ENCODE measurements at places on chromosomes 3 and 15. TPM values are rescaled to one million over a fixed set of nuclear protein-coding genes. Genes with fewer than 3 reads are reported as not detected.

DNA sequence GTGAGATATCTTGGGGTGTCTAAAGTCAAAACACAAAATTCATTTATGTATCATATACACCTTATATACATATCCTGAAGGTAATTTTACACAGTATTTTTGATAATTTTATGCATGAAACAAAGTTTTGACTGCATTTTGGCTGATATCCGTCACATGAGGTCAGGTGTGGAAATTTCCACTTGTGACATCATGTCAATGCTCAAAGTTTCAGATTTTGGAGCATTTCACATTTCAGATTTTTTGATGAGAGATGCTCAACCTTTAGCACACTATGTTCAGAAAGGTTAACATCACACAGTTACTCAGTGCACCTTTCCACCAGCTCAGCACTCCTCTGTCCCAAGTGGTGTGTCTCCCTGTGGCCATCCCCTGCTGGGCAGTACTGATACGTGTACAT is 37.7 kb upstream of the CPB1 start:
- H3K4me1 ChIP-seq: no peaks in the 10 kb centered on the region
- DNase-seq: no peak
- H3K36me3 ChIP-seq: no peaks in the 10 kb centered on the region
- H3K4me3 ChIP-seq: no peak overlapping the region
- no peak overlapping the region for H3K27ac ChIP-seq

- H3K27me3 ChIP-seq: no peaks in the 10 kb centered on the region
- no peaks in the 10 kb centered on the region for H3K36me3 ChIP-seq
- no peaks in the 10 kb centered on the region for H3K4me1 ChIP-seq
- H3K27ac ChIP-seq: no peak overlapping the region
- DNase-seq: no peak
Observed at GRCh38 chr3:138471481-138471880, 37.1 kb downstream of the ESYT3 start.

- H3K27me3 ChIP-seq: no peaks in the 10 kb centered on the region
- no peak for DNase-seq
- no peak overlapping the region for H3K4me3 ChIP-seq
- H3K36me3 ChIP-seq: no peaks in the 10 kb centered on the region
- no peak overlapping the region for H3K27ac ChIP-seq
Observed at GRCh38 chr3:78642226-78643035, 1125.4 kb downstream of the ROBO1 start.

DNA sequence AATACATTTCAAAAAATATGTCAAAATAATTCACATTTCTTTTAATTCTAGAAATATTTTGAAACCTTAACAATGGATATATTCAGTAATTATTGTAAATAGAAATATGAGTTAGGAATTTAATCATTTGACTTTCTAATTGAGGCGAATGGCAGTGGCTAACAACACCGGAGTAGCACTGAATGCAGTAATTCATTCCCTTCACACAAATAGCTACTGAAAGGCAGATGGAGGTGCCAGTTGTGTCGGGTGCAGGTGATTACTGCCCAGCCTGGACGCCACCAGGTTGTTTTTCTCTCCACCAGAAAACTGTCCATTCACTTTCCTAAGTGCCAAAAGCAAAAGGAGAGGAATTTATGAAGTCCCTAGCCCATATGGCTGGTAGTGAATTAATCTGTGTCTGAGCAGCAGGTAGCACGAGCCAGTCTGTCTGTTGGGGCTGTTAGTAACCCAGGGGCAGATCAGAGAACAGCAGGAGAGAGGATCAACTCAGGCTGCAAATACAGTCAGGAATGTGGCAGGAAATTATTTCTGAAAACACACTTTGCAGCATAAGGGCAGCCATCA is 79.3 kb upstream of the GMNC start:
- H3K36me3 ChIP-seq: no peaks in the 10 kb centered on the region
- no peak overlapping the region for H3K27ac ChIP-seq
- DNase-seq: no peak
- no peak overlapping the region for H3K4me3 ChIP-seq
- H3K4me1 ChIP-seq: no peaks in the 10 kb centered on the region
- no peaks in the 10 kb centered on the region for H3K27me3 ChIP-seq

GRCh38 chr3:13005301-13005700 is 67.9 kb downstream of the IQSEC1 start:
- no peak overlapping the region for H3K4me3 ChIP-seq
- peaks cover 35% of the 10 kb centered on the region for H3K4me1 ChIP-seq
- no peaks in the 10 kb centered on the region for H3K27me3 ChIP-seq

GRCh38 chr3:133966954-133967353 is 62.8 kb downstream of the SLCO2A1 start:
- H3K4me1 ChIP-seq: no peaks in the 10 kb centered on the region
- no peaks in the 10 kb centered on the region for H3K36me3 ChIP-seq
- DNase-seq: no peak

DNA sequence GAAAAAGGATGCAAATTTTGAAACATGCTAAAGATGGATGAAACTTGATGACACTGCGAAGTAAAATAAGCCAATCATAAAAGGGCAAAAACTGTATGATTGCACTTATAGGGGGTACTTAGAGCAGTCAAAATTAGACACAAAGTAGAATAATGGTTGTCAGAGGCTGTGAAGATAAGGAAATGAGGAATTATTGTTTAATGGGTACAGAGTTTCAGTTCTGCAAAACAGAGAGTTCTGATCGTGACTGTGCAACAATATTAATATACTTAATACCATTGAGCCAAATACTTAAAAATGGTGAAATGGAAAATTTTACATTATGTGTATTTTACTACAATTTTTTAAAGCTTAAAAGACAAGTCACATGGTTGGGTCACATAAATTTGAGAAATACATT is 35.1 kb downstream of the UBE3A start:
- no peak overlapping the region for H3K27ac ChIP-seq
- no peak for DNase-seq
- H3K4me1 ChIP-seq: peaks cover 3% of the 10 kb centered on the region
- H3K36me3 ChIP-seq: no peaks in the 10 kb centered on the region
- H3K4me3 ChIP-seq: no peak overlapping the region

DNA sequence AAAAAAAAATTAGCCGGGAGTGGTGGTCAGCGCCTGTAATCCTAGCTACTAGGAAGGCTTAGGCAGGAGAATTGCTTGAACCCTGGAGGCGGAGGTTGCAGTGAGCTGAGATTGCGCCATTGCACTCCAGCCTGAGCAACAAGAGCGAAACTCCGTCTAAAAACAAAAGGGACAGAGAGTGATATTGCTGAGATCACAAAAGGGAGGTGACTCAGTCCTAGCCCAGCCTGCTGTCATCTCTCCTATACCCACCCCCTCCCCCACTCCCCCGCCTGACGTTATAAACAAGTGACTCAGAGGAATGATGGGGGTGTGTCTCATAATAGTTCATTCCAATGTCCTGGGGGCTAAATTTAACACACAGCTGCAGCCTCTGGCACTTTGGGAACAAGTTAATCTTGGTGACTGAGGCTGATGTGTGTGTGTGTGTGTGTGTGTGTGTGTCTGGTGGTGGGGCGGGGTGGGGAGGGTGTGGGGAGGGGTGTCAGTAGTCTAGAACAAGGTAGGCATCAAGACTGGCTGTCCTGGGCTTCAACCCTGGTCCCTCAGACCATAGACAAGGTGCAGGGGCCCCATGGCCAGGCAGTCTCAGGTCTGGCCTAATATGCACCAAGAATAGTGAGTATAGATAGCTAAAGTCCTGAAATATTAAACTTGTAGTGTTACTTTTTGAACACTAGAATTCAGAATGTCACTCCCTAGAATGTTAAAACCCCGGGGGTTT is 1.3 kb upstream of the KLHL40 start:
- peaks cover 4% of the 10 kb centered on the region for H3K4me1 ChIP-seq
- H3K36me3 ChIP-seq: no peaks in the 10 kb centered on the region
- DNase-seq: no peak
- no peaks in the 10 kb centered on the region for H3K27me3 ChIP-seq
- H3K27ac ChIP-seq: no peak overlapping the region

DNA sequence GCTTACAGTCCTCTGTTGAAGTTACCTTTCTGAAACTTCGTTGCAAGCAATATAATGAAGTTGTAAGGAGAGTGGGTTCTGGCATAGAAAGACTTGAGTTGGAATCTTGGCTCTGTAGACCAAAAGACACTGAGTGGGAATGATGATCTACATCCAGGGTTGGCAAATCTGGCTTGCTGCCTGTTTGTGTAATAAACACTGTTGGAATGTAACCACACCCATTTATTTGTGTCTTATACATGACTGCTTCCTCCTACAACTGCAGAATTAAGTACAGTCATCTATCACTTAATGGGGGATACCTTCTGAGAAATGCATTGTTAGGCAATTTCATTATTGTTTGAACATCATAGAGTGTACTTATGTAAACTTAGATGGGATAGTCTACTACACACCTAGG is 178.4 kb upstream of the SUCLG2 start:
- no peaks in the 10 kb centered on the region for H3K27me3 ChIP-seq
- no peak overlapping the region for H3K4me3 ChIP-seq
- no peaks in the 10 kb centered on the region for H3K36me3 ChIP-seq
- no peak for DNase-seq
- H3K27ac ChIP-seq: no peak overlapping the region

DNA sequence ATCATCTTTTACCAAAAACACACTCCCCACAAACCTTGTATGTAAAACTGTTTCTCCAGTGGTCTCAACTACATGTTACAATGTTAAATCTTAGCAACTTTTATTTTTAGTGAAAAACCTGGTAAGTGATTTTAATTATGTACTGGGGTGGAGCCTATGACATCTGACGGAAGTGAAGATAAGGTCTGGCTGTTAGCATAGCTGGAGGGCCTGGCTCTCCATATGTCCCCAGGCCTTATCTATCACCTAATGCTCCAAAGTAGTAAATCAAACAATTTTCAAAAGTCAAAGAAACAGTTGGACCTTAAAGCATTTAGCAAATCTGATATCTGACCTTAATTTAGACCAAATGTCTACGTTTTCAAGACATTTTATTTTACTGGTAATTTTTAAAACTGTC is 173.6 kb upstream of the SMAD3 start:
- DNase-seq: no peak
- H3K36me3 ChIP-seq: no peaks in the 10 kb centered on the region
- H3K4me1 ChIP-seq: no peaks in the 10 kb centered on the region
- H3K27me3 ChIP-seq: no peaks in the 10 kb centered on the region

- H3K36me3 ChIP-seq: no peaks in the 10 kb centered on the region
- no peak for DNase-seq
- no peaks in the 10 kb centered on the region for H3K4me1 ChIP-seq
- no peak overlapping the region for H3K4me3 ChIP-seq
- no peaks in the 10 kb centered on the region for H3K27me3 ChIP-seq
Observed at GRCh38 chr15:49900903-49901235, 218.2 kb downstream of the ATP8B4 start.

DNA sequence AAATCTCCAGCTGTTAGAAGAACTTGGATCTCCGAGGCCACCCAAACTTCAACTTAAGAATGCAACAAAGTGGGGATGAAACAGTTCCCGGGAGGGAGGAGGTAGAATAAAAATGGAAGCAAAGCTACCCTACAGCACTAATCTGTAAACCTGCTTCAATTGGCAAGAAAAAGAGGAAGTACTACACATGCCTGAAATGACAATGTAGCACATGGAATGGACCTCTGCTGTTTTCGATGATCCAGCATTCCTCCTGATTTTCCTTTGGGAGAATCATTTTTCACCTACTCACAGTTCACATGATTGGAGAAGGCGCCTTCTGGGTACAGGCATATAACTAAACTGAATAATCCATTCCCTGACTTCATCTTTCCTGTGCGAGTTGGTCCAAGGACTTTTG is 1081.5 kb downstream of the FHIT start:
- no peaks in the 10 kb centered on the region for H3K36me3 ChIP-seq
- H3K27ac ChIP-seq: no peak overlapping the region
- H3K4me3 ChIP-seq: no peak overlapping the region

GRCh38 chr3:188788621-188789081 is 383.1 kb upstream of the TPRG1 start:
- H3K36me3 ChIP-seq: no peaks in the 10 kb centered on the region
- H3K27ac ChIP-seq: no peak overlapping the region
- peaks cover 6% of the 10 kb centered on the region for H3K4me1 ChIP-seq
- H3K4me3 ChIP-seq: no peak overlapping the region
- H3K27me3 ChIP-seq: no peaks in the 10 kb centered on the region

- H3K36me3 ChIP-seq: no peaks in the 10 kb centered on the region
- no peak for DNase-seq
- no peak overlapping the region for H3K4me3 ChIP-seq
- H3K4me1 ChIP-seq: no peaks in the 10 kb centered on the region
Observed at GRCh38 chr15:34719695-34720094, 35.1 kb downstream of the GJD2 start.

GRCh38 chr3:31255007-31255581 is 277.6 kb upstream of the STT3B start:
- H3K27ac ChIP-seq: no peak overlapping the region
- H3K27me3 ChIP-seq: no peaks in the 10 kb centered on the region
- no peak overlapping the region for H3K4me3 ChIP-seq
- DNase-seq: no peak

GRCh38 chr3:148681080-148681479 is 16.6 kb upstream of the AGTR1 start:
- no peaks in the 10 kb centered on the region for H3K4me1 ChIP-seq
- H3K27ac ChIP-seq: no peak overlapping the region
- DNase-seq: no peak
- no peaks in the 10 kb centered on the region for H3K27me3 ChIP-seq
- no peaks in the 10 kb centered on the region for H3K36me3 ChIP-seq

GRCh38 chr3:195770081-195770840 is 41.5 kb downstream of the MUC4 start:
- H3K27me3 ChIP-seq: no peaks in the 10 kb centered on the region
- H3K27ac ChIP-seq: no peak overlapping the region
- no peak for DNase-seq
- H3K36me3 ChIP-seq: no peaks in the 10 kb centered on the region
- H3K4me1 ChIP-seq: no peaks in the 10 kb centered on the region
- no peak overlapping the region for H3K4me3 ChIP-seq

- no peak overlapping the region for H3K27ac ChIP-seq
- DNase-seq: no peak
- no peak overlapping the region for H3K4me3 ChIP-seq
- H3K36me3 ChIP-seq: no peaks in the 10 kb centered on the region
Observed at GRCh38 chr3:157123621-157124020, 36.3 kb downstream of the CCNL1 start.

GRCh38 chr3:24261521-24261920 is 233.1 kb downstream of the THRB start:
- no peak for DNase-seq
- H3K4me3 ChIP-seq: no peak overlapping the region
- H3K36me3 ChIP-seq: no peaks in the 10 kb centered on the region
- H3K27me3 ChIP-seq: no peaks in the 10 kb centered on the region

- no peak for DNase-seq
- no peak overlapping the region for H3K27ac ChIP-seq
- H3K27me3 ChIP-seq: peaks cover 11% of the 10 kb centered on the region
- H3K4me1 ChIP-seq: no peaks in the 10 kb centered on the region
Observed at GRCh38 chr3:149473357-149474249, 894 bp upstream of the TM4SF4 start.

- no peak overlapping the region for H3K4me3 ChIP-seq
- H3K27me3 ChIP-seq: no peaks in the 10 kb centered on the region
- H3K36me3 ChIP-seq: no peaks in the 10 kb centered on the region
- H3K27ac ChIP-seq: no peak overlapping the region
Observed at GRCh38 chr3:99602183-99602582, 36.2 kb upstream of the COL8A1 start.

The CFAP100 gene
- not detected for total RNA-seq

The IL17RE gene
- 1.1 TPM for total RNA-seq

The AGBL1 gene
- total RNA-seq: not detected

The CD276 gene
- total RNA-seq: 0.76 TPM

The BOC gene
- total RNA-seq: not detected

The TM4SF18 gene
- not detected for total RNA-seq

The SCG3 gene
- total RNA-seq: not detected

The SUCNR1 gene
- not detected for total RNA-seq

The KBTBD13 gene
- not detected for total RNA-seq

The OR5H2 gene
- total RNA-seq: not detected

The SI gene
- not detected for total RNA-seq

The PPP1R14D gene
- not detected for total RNA-seq

The EOGT gene
- total RNA-seq: 15.5 TPM

The SLC9C1 gene
- not detected for total RNA-seq
